ENCODE measurements at places on chromosomes 3 and 15.

DNA sequence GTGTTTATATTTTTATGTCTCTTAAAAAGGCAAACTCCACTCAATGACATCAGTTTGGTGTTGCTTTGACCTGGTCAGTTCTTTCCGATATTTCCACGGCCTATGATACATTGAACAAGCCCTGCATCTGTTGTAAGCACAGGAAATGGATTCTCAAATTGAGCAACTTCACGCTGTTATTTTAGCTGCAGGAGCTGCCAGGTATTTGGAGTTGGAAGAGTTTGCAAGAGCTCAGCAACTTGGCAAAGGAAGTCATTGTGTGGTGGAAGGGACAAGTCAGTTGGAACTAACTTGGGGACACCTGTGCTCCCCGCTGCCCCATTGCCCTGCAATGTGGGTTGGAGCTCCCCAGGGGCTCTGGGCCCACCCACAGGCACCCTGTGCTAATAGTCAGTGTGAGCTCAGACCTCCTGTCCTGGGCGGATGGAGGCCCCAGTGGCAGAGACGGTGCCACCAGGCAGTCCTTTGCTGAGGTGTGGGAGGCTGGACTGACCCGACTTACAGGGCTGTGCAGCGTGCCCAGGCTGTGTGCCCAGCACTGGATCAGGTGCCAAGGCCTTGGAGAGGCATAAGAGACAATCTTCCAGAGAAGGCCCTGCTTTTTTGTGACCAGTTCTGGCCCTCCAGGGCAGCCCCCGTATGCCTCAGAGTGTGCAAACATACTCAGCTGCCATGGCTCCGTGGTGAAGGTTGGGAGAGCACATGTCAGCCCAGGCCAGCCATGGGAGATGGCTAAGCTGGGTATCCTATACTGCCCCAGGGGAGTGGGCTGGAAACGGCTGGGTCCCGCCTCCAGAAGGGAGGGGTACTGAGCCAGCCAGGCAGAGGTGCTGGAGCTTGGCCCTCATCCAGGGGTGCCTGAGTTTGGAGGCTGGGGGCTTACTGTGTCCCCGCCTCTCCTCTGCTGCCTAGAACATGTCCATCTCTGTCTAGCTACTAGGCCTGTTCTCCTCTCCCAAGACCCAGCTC is 43.5 kb downstream of the KY start:
- no peak for DNase-seq

GRCh38 chr15:37253877-37254276 is 153.5 kb upstream of the MEIS2 start:
- DNase-seq = no peak

DNA sequence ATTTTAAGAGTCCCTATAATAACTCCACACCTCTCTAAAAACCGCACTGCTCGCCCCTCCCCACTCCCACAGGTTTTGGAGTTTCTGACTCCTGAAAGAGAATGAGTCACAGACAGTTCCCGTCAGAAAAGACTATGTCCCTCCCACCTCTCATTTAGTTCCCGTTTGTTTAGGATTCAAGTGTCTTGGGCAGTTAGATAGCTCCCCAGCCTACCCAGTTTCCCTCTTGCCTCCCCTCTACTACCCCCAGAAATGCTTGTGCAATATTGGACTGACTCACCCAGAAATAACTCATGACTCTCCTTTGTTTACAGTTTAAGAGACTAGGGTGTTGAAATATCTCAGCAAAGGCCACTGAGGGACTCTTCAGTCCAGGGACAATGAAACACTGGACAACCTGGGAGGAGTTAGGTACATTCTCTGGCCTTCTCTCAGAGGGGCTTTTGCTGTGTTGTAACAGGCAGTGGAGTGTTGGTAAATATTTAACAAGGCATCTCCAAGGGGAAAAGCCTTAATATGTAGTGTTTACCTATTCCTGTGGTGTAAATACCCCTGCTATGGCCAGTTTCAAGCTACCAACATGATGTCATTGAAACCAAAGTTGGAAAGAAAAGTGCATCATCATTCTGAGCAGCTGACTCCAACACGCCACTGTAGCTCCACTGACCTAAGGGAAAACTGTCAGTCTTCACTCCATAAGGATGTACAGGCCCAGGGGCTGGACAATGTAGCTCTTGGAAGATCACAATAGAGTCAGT is 96.1 kb upstream of the CHD2 start:
- DNase-seq = peak; percentile 92

DNA sequence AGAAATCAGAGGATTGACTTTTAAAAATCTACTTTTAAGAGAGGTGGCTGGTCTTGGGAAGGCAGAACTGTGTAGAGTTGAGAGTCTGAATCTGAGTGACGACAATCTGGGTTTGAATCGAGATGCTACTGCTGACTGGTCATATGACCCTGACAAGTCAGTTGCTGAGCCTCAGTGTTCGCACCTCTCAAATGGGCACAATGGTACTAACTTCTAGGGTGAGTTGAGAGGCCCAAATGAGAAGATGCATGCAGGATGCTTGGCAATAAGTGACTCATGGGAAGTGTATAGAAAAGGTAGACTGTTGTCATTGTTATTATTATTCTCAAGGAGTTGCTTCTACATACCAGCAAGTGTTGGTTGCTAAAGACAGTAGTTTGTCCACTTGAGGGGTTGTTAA is 10.3 kb downstream of the CACNA2D3 start:
- DNase-seq = no peak

GRCh38 chr15:86756688-86757087 is 677.0 kb downstream of the AGBL1 start:
- no peak for DNase-seq

- DNase-seq = no peak
These were observed 142.4 kb upstream of the RGMA start for GRCh38 chr15:93231261-93231925.

- DNase-seq = no peak
These were observed 3.1 kb downstream of the TM4SF1 start for GRCh38 chr3:149374391-149374790.

DNA sequence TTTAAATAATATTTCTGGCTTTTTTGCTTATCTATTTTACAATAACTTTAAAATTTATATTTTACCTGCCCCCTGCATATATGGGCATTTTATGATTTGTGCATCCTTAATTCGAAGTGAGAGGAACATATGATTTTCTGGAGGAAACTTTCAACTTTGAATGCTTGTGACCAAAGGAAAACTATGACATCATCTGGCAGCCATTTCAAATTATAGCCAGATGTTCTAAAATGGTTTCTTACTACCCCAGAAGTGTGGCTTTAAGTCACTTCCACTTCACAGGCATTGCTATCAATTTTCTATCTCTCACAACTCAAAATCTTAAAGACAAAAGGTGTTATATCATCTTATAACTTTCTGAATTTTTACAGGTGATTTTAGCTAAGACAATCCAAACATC is 508.8 kb downstream of the RBMS3 start:
- DNase-seq = no peak

GRCh38 chr3:141241616-141242376 is 10.2 kb downstream of the PXYLP1 start:
- DNase-seq = no peak

DNA sequence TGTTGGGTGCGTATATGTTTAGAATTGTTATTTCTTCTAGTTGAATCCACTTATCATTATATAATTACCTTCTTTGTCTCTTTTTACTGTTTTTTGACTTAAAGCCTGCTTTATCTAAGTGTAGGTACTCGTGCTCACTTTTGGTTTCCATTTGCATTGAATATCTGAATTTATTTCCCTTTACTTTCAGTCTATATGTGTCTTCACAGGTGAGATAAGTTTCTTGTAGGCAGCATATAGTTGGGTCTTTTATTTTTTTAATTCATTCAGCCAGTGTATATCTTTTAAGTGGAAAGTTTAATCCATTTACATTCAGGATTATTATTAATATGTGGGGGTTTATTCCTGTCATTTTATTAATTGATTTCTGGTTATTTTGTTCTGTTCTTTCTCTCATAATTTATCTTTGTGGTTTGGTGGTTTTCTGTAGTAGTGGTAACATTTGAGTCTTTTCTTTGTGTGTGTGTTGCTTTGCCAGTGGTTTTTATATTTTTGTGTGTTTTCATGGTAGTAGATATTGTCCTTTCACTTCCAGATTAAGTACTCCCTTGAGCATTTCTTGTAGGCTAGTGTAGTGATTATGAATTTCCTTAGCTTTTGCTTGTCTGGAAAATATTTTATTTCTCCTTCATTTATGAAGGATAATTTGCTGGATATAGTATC is 27.3 kb downstream of the STT3B start:
- no peak for DNase-seq

DNA sequence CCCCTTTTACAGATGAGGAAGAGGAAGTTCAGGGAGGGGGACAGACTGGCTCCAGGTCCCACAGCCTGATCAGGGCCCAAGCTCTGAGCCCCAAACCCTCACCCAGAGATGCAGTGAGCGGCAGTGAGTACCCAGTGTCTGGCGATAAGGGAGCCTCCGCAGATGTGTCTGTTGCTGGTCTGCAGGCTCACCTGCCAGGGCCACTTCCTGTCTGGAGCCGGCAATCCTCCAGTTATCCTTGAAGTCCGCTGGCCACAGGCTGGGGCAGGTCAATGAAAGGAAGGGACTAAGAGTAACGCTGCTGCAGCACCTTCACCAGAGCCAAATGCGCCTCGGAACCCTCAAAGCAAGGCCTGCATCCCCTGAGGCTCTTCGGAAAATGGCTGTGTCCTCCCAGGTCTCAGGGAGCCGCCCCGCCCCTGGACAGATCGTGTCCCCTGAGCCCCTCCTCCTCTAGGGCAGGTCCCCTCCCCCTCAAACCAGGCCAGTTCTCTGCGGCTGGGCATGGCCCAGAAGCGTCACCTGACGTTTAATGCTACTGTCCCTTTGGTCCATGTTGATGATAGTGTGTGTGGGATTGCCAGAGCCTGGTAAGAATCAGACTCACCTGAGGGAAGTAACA is 51.5 kb downstream of the MYL3 start:
- DNase-seq = no peak

GRCh38 chr3:126350502-126351085 is 6.6 kb downstream of the KLF15 start:
- no peak for DNase-seq

DNA sequence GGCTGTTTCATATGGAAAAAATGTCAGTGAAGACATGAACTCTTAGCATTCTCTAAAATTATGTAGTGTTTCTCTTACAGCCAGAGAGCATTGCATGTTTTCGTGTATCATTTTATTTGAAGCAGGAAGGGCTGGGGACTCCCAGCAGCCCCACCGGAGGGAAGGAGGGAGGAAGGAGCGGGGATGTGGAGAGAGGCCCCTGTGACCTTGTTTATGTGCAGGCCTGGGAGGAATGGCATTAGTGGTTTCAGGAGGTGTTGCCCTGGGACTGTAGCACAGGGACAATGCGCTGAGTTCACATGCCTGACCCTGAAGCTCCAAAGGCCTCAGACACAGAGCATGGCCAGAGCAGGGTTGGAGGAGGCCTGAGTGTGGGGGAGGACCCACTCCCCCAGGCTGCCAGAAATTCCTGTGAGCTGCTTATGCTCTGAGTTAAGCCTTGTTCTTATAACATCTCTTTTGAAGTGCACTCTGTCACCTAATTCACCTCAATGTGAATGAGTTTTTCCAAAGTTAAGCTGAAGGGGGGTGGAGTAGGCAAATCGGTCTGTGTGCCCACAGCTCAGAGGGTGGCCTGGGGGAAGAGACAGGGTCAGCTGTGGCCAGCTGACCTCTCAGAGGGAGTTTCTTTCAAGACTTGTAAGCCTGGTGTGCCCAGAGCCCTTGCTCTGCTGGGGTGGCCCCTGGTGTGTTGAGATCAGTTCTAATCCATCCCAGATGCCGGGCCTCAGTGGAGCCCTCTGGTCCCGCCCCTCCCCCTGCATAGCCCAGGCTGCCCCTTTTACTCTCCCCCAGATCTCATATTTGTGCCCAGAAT is 3.9 kb upstream of the RNU6-1 start:
- no peak for DNase-seq

DNA sequence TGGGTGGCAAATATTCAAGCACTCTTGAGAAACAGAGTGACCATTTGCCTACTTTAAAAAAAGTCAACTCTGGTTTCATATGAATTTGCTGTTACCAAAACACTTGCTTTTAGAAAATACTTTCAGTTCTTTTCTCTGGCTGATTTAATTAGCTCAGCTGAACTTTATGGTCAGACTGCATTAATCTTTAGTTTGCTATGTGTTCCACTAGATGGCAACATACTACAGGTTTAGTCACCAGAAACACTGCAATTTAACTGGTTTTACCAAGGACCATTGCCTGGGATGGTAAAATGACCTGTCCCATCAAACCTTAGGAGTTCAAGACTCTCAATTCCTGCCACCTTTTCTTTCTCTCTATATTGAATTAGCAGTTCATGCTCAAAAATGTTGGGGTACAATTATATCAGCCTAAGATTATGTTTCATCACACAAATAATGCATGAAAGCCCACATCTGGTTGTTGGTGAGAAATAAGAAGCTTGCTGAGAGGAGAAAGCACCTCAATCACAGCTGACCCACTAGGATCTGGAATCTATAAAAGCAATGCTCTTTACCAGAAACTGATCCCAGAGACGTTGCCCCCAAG is 14.2 kb downstream of the EIF4E3 start:
- DNase-seq = peak; percentile 32

DNA sequence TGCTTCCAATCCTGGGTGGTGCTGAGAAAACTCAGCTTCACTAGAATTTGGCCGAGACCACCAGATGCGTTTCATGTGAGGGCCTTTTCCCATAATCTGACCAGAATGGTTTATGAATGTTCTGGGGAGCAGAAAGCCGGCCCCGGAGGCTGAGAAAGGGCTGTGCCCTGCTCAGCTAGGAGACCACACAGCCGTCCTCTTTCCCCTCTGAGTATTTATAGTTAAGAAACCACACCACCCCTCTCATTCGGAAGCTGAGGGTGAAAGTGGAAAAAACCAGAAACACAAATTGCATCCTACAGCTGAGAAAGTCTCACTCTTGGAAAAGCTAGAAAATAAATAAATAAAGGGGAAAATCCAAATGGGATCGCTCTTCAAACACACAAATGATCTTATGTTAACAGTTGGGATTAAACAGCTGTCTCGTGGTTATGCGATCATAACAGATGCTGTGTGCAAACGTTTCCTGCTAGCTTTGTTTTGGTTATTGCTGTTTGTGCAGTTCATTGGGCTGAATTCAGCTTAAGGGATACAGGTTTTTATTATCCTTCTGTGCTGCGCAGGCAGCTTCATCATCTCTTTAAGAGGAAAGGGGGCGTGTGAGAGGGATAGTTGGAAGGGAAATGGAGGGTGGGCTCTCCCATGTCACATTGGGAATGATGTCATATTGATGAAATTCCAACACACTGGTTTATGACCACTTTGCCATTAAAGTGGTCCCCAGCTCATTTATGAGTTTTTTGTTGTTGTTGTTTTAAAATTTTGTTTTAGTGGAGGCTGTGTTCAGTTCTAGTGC is 1026.2 kb upstream of the NR2F2 start:
- no peak for DNase-seq

DNA sequence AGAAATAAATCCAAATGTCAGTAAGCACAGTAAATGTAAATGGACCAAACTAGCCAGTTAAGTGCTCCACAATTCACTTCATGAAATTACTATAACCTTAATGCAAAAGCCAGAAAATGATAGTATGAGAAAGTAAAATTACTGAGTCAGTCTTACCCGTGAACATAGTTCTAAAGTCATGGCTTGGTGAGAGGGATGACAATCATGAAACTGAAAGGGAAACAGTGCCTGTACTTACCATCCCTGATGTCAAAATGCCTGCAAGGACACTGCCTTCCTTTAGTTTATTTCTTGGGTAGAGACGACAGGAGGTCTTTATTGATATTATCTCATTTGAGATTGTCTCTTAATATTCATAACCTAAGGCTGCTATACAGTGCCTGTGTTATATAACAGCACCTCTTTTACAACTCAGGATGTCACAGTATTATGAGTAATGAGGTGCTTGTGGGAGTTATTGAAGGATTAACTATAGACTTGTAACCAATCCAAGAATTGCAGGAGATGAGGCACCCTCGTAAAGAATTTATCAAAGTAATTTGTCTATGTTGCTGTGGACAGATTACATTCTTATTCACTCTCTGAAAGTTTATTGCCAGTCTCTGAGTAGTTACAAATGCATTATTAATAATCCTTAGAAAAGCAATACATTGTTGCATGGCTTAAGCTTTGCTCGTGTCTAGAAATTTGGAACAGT is 142.9 kb upstream of the BFSP2 start:
- DNase-seq = no peak

Data from amniotic stem cell (primary cell).